H4 (cell line): ENCODE measurements at places on chromosomes 7 and 10. TPM values are rescaled to one million over a fixed set of nuclear protein-coding genes. Genes with fewer than 3 reads are reported as not detected.

The AGR2 gene
- not detected in 2 replicates for total RNA-seq

The MYL10 gene
- total RNA-seq = not detected in 2 replicates

The CFAP46 gene
- 1.0 and 4.8 TPM in 2 replicates for total RNA-seq

The MEOX2 gene
- total RNA-seq = 0.08 TPM in 1 of 2 replicates, not detected in the other

The ZNF138 gene
- total RNA-seq = 5.9 and 6.3 TPM in 2 replicates

The AOAH gene
- 27.9 and 29.3 TPM in 2 replicates for total RNA-seq

The SUPV3L1 gene
- total RNA-seq = 25.0 and 34.0 TPM in 2 replicates

The UPK3BL2 gene
- 0.15 TPM in 1 of 2 replicates, not detected in the other for total RNA-seq

The PGAM2 gene
- total RNA-seq = not detected in 2 replicates

The SGCE gene
- 114 and 120 TPM in 2 replicates for total RNA-seq

The SCART1 gene
- total RNA-seq = 0.37 and 0.47 TPM in 2 replicates

The ITGA8 gene
- total RNA-seq = 9.2 and 17.2 TPM in 2 replicates

The MPLKIP gene
- total RNA-seq = 45.0 and 90.1 TPM in 2 replicates

The EFCAB10 gene
- total RNA-seq = not detected in 2 replicates

The NUDCD3 gene
- total RNA-seq = 81.1 and 99.4 TPM in 2 replicates

The RHOBTB1 gene
- total RNA-seq = 39.8 and 41.1 TPM in 2 replicates

The C10orf62 gene
- not detected in 2 replicates for total RNA-seq

The HGF gene
- total RNA-seq = 75.8 and 80.5 TPM in 2 replicates

The ODAD2 gene
- 1.2 and 1.8 TPM in 2 replicates for total RNA-seq

The FEZF1 gene
- total RNA-seq = 2.3 and 2.4 TPM in 2 replicates

The MRC1 gene
- not detected in 2 replicates for total RNA-seq

The DPP6 gene
- total RNA-seq = 0.06 TPM in 1 of 2 replicates, not detected in the other

The MYH16 gene
- 0.15 TPM in 1 of 2 replicates, not detected in the other for total RNA-seq

The HOXA6 gene
- total RNA-seq = 0.64 and 0.70 TPM in 2 replicates

The LMTK2 gene
- 7.1 and 7.5 TPM in 2 replicates for total RNA-seq

The MINPP1 gene
- 49.6 and 63.7 TPM in 2 replicates for total RNA-seq

The CALHM2 gene
- total RNA-seq = 0.43 and 0.97 TPM in 2 replicates

The FAM237B gene
- total RNA-seq = not detected in 2 replicates

The PTPN20 gene
- total RNA-seq = not detected in 2 replicates

The C10orf143 gene
- total RNA-seq = 1.3 and 2.2 TPM in 2 replicates

The SPAG6 gene
- 0.21 TPM in 1 of 2 replicates, not detected in the other for total RNA-seq
